ENCODE measurements at places on chromosomes 4 and X.

DNA sequence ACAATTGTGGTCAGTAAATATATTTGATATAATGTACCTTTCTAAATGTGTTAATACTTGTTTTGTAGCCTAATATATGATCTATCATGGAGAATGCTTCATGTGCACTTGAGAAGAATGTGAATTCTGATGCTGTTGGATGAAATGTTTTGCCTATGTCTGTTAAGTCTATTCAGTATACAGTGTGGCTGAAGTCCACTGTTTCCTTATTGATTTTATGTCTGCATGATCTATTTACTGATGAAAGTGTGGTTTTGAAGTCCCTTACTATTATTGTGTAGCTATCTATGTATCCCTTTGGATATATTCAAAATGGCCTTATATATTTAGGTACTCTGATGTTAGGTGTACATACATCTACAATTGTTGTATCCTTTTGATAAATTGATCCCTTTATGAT, 515.8 kb upstream of the EPHA5 start:
- no peak for DNase-seq

DNA sequence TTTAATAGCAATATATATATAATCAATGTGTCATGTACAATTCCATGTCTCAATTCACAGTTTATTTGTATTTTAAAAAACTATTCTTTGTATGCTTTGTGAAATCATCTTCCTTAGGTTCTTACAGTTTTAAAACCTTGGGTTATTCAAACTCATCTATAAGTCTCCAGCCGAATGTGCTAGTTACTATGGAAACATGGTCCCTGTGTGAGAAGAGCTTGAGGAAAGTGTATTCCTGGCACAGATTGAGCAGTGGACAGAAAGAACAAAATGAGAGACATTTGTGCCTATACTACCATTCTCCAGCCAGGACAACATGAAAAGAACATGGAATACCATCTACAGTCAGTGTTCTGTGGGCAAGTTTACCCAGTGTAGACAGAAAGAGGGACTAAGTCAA, 103.4 kb downstream of the EFHC2 start:
- DNase-seq: no peak

GRCh38 chr4:163622379-163623035, 128.0 kb downstream of the TMA16 start:
- no peak for DNase-seq

- DNase-seq: no peak
Observed at GRCh38 chr4:135210341-135210740, 1008.8 kb upstream of the PABPC4L start.

DNA sequence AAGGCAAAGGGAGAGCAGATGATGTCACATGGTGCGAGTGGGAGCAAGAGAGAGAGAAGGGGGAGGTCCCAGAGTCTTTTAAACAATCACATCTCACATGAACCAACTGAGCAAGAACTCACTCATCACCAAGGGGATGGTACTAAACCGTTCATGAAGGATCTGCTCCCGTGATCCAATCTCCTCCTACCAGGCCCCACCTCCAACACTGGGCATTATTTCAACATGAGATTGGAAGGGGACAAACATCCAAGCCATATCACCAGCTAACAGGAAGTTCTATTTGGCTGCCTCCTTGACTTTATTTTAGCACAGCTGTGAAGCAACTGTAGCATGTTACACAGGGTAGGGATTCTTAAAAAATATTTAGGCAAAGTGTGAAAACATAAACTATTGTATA, 102.5 kb downstream of the DDIT4L start:
- no peak for DNase-seq

- DNase-seq: no peak
Observed at GRCh38 chr4:182449186-182449929, 206.2 kb downstream of the TENM3 start.

- DNase-seq: no peak
Observed at GRCh38 chrX:117743469-117744251, 372.9 kb downstream of the KLHL13 start.

- DNase-seq: no peak
Observed at GRCh38 chr4:181677621-181678020, 565.6 kb upstream of the TENM3 start.

DNA sequence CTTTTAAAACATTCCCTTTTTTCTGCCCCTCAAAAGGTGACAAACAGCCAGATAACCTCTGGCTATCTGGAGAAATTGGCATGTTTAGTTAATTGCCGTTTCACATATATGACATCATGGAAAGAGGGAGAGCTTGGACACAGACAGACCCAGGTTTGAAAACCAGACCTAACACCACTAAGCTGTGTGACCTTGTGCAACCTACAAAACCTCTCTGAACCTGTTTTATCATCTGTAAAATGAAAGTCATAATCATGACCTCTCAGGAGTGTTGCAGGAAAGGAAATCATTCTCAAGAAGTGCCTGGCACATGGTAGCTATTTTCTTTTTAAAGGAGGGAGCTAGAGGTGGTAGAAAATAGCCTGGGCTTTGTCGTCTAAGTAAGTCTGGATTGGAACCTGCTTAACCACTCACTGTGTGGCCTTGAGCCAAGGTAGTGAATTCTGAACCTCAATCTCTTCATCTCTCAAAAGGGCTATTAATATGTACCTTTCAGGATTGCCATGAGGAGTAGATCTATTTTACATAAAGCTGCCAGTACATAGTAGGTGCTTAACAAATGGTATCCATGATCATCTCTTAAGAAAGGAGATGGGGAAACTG, 363.5 kb downstream of the BCOR start:
- no peak for DNase-seq

DNA sequence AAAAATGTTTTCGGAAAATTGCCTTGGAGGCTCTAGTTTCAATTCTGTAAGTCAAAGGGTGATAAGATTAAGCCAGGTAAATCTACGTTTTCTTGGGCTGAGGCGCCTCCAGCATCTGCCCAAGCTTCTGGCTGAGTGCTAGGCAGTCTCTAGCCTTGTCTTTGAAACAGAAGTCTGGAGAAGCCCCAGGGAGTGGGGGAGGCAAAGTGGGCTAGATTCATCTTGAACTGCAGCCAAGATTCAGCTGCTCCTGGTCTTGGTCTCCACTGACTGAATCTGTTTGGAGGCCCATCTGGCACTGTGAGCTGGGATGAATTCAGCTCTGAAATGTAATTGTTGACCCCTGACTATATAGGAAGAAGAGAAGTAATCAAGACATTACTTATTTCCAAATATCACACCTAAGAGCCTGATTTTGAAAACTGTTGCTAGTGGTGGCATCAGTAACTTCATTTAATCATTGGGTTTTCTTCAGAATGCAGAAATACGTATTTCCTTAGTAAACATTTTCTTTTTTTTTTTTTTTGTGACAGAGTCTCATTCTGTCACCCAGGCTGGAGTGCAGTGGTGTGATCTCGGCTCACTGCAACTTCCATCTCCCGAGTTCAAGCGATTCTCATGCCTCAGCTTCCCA, 187.3 kb upstream of the LEF1 start:
- DNase-seq: no peak
